ENCODE measurements at places on chromosomes 1 and 21. TPM values are rescaled to one million over a fixed set of nuclear protein-coding genes. Genes with fewer than 3 reads are reported as not detected.

- DNase-seq: no peak
These were observed 14.8 kb upstream of the ANGPTL7 start for GRCh38 chr1:11174261-11174942.

DNA sequence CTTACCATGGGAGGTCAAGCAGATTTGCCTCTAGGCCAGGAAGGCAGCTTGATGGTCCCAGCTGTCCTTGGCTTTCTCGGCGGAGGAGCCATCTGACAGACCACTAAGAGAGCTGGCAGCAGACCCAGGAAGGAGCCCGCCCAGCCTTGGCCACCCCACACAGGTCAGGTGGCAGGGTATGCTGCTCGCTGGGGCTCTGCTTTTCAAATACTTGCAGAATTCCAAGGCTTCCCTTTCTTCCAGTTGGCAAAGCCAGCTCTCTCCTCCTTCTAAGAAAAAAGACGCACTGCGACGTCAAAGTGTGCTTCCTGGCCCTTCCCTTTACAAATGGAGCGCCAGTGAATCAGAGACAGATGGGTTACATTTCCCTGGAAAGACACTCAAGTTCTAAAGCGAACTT lies 229.4 kb downstream of the CACNA1E start:
- DNase-seq: no peak

Gene SGIP1
- not detected for total RNA-seq

Gene DYNLT4
- 0.96 TPM for total RNA-seq

Gene ATP6V1G3
- not detected for total RNA-seq

Gene CTSS
- 169 TPM for total RNA-seq

- DNase-seq: no peak
These were observed 72.4 kb downstream of the ELAVL4 start for GRCh38 chr1:50181027-50181663.

Gene PEAR1
- total RNA-seq: 0.80 TPM

GRCh38 chr1:160767395-160768294 lies 28.3 kb upstream of the LY9 start:
- peak; percentile 67 for DNase-seq

Gene ARMH1
- total RNA-seq: 25.5 TPM

Gene THEM5
- not detected for total RNA-seq

DNA sequence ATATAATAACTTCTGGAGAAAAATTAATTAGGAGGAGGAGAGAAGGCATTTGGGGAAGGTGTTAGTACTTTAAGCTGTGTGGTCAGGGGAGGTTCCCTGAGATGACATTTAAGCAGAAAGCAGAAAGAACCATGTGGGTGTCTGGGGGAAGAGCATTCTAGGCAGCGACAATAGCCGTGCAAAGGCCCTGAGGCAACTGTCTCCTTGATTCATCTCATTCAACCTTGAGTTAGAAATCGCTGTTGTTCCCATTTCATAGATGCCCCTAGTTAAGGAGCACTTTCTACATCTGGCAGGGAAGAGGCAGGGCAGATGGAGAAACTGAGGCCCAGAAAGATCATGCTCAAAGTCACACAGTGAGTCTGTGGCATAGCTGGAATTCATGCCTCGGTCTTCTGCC lies 108.6 kb upstream of the RUNX3 start:
- no peak for DNase-seq

- no peak for DNase-seq
These were observed 53.3 kb upstream of the SYT14 start for GRCh38 chr1:209884665-209885117.

- DNase-seq: no peak
These were observed 67.9 kb downstream of the TBX15 start for GRCh38 chr1:118920124-118920717.

Gene CCSAP
- total RNA-seq: 10.2 TPM

DNA sequence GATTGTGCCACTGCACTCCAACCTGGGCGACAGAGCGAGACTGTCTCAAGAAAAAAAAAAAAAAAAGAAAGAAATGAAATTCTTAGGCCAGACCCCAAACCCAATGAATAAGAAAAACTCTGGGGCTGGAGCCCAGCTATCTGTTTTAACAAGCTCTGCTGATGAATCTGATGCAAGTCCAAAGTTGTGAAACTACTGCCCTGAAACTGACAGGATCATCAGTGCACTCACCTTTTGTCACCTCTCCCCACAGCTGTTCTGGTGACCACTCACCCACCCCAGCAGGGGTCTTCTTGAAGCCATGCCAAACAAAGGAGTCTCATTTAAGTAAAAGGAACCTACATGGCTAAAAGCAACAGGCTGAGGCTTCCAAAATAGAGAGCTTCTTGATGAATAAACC lies 8.4 kb downstream of the PABPC4 start:
- no peak for DNase-seq

DNA sequence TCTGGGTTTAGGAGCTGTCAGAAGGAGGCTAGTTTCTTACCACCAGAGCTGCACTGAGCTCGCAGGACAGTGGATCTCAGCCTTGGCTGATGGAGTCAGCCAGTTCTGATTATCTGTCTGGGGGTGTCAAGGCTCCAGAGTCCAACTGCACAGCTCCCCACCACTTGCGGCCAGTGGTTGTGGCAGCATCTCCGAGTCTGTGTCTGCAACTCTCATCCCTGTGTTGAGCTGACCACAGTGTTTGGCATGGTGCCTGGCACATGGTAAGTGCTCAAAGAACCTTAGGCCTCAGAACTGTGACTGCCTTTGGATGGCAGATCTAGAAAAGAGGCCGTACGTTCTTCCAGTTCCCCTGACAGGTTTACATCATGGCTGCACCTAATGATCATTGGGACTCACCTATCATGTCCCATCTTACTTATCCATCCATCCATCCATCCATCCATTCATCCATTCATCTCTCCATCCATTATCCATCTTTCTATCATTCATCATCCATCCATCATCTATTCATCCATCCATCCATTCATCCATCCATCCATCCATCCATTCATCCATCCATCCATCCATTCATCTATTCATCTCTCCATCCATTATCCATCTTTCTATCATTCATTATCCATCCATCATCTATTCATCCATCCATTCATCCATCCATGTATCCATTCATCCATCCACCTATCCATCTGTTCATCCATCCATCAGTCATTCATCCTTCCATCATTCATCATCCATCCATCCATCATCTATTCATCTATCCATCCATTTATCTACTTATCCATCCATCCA lies 114.5 kb downstream of the CRYAA start:
- DNase-seq: no peak

Gene PIGP
- 6.5 TPM for total RNA-seq

DNA sequence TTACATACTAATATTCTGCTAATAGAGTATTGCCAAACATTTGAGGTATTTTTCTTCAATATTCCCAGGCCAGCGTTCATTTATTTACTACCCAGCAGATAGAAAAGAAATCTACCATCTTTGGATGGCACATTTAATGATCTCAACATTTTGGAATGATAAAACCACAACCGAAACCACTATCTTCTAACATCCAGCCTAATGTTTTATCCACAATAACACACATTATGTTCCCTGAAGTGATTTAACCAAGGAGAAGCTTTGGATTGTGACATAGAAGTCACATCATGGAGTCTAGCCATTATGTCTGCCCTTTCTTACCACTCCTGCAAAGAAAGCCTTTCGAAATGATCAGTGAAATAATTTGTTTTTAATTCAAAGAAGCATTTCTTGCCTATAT lies 497.1 kb upstream of the PLXNA2 start:
- DNase-seq: no peak

Gene PAPPA2
- 0.48 TPM for total RNA-seq

Gene ACTA1
- total RNA-seq: 0.25 TPM

DNA sequence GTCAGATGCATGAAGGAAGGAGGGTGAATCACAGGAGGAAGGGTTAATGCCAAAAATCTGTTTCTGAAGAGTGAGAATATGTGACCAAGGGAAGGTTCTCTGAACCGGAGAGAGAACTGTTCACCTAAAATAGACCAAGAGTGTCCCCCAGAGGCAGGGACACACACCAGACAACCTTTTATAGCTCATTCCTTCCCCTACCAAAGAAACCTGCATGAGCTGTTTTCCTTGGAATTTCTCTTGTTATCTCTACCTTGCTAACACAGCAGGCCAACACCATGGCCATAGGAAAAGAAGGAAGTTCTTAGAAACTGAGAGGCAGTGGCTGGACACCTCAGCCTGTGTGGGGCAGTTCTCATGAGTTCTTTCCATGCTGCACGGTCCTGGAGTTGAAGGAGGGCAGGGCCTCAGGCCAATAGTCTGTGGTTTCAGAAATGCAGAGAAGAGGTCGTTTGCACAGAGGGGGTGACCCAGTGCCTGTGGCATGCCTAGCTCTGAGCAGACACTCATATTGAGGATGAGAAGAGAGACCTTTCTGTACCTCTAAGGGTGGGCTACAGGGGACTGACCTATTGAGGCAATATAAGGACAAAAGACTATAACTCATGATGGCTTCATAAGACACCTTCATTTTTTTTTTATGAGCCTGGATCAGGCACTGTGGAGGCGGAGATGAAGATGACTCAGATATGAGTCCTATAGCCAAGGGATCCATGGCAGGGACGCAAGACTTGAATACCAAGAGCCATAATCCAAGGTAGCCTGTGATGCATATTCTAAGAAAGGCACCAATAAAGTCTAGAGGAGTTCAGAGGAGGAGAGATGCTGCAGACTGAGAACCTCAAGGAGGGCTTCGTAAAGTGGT lies 39.4 kb downstream of the IGFN1 start:
- no peak for DNase-seq

Gene KPRP
- not detected for total RNA-seq

DNA sequence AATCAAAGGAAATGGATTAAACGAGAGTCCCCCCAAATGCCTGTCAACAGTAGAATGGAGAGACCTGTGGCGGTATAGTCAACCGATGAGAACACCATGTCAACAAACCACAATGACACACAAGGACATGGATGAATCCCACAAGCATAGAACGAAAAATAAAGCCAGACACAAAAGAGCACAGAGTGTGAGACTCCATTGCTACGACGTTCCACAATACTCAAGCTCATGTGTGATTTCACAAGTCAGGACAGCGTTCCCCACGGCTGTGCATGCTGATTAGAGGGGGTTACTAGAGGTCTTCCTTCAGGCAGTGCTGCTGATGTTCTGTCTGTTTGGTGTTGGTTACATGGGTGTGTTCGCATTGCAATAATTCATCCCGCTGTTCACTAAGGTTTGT lies 5.8 kb upstream of the PLA2G2D start:
- no peak for DNase-seq

Gene LAMC2
- total RNA-seq: not detected

DNA sequence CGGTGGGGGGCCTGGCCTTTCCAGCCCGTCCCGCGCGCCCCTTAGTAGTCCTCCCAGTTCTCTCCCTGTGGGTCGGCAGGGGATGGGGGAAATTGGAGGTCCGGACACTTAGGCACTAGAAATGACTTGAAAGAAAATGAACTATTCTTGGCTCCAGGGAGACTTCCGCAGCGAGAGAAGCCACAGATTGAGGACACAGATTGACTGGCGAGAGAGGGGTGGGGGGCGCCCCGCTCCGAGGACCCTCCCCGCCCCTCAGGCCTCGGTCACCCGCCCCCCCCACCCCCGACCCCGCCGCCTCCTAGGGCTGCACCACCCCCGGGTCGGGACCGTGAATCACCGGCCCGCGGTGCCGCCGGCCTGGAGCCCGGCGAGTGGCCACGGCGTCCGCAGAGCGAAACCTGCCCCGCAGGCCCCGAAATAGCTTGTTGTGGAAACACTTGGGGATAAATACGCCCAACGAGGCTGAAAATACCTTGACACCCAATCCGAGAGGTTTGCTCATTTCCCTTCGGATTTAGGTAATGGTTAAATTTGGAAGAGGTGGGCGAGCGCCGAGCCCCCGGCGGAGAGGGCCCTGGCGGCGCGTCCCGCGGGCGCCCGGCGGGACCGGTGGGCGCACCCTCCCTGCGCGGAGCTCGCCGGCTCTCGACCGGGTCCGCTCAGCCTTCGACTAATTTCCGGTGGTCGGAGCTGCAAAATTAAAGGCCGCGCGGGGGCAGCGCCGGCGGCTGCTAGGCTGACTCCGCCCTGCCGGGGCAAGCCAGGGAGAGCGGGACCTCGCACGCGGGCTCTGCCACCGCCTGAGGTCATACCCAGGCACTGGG lies at the start of gene GFI1:
TSS of gene GFI1 (minus strand) at position 675 of the 827 bp plus-strand sequence. CDS start 3,438 bp downstream, outside the sequence.
- DNase-seq: peak; percentile 63

- no peak for DNase-seq
These were observed 7.3 kb downstream of the RNU5D-1 start for GRCh38 chr1:44723496-44724295.

GRCh38 chr1:160546942-160547341 lies 23.9 kb upstream of the SLAMF6 start:
- no peak for DNase-seq

DNA sequence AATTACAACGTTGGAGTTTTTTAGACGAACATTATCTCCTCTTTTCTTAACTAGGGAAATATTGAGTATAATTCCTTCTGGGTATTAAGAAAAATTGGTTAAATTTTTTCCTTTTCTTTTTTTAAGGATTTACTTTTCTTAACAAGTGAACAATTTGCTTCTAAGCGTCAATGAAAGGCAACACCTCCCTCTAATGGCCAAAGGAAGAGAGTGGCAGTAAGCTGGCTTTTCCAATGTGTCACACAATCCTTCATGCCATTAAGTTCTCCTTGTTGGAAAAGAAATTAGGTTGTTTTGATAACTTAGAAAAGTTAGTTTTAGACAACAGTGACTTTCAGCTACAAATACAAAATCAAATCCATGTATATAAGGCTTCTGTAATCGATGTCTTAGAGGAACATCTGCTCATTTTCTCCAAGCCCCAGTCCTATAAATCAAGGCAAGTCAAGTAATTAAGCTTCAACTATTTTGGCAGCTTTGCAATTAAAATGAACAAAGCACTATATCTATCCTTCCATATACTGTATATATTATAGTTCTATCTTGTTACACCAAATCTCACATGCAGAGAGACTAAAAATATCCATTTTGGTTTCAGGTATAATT lies 62.8 kb downstream of the EDEM3 start:
- peak; percentile 25 for DNase-seq

Gene FAM78B
- total RNA-seq: not detected

Gene EDARADD
- total RNA-seq: 2.6 TPM

- DNase-seq: no peak
These were observed 103.1 kb upstream of the CSF3R start for GRCh38 chr1:36585569-36586548.

DNA sequence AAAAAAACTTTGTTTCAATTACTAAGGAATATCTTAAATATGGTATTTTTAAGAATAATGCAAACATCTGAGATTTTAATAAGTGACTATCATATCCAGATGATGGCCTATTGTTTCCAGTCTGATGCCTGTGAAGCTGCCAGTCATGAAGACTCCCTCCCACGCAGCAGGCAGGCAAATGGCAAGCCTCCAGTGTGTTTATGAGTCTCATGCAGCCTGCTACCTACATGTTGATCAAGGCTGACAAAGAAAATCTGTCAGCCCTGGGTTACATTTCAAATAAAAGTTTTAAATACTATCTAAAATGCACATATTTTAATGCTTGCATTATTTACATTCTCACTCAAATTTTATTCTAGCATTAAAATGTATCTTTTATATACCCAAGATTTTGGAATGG lies 137.6 kb upstream of the RNPC3 start:
- DNase-seq: no peak

GRCh38 chr1:204420039-204421004 lies 8.7 kb upstream of the PPP1R15B start:
- no peak for DNase-seq

All from natural killer cell (primary cell).